ENCODE measurements at places on chromosomes 1 and 21.

DNA sequence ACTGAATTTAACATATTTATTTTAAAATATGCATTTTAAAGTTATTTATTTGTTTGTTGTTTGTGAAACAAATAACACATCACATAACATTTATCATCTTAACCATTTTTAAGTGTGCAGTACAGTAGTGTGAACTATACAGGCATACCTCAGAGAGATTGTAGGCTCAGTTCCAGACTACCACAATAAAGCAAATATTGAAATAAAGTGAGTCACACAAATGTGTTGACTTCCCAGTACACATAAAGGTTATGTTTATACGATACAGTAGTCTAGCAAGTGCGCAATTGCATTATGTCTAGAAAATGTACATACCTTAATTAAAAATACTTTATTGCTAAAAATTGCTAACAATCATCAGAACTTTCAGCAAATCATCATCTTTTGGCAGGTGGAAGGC is 739.4 kb upstream of the ADGRL4 start:
- no peak for DNase-seq

DNA sequence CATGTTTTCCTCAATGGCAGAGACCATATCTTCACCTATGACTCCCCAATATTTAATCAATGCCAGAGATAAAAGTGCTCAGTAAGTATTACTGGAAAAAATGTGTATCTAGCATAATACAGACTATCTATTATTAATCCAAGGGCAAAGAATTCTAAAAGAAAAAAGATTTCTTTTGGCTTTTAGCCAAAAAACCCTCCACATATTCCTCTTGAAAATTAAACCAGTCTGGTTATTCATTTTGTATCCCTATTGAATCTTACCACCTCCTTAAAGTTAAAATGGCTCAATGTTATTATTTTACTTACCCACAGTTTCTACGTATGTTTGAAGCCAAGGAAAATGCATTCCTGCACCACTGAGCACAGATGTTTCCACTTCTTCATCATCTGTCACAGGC is 1.6 kb downstream of the TAF1A start:
- DNase-seq: no peak

DNA sequence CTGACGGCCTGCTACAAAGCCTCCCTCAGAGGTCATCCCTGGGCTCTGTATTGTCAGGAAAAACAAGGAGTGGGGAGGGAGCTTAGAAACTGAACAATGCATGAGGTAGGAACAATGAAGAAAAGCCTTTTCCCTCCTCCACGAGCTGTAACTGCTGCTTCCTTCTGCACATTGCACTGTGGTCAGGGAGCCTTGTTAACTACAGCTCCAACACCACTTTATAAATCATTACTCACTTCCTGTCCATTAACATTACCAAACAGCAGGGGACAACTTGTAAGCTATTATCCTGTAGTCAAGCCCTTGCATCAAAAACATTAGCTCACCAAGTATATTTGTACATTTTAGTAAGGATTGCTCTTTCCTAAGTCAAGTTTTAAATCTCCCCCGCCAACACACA is 336.0 kb upstream of the NR5A2 start:
- DNase-seq: no peak

DNA sequence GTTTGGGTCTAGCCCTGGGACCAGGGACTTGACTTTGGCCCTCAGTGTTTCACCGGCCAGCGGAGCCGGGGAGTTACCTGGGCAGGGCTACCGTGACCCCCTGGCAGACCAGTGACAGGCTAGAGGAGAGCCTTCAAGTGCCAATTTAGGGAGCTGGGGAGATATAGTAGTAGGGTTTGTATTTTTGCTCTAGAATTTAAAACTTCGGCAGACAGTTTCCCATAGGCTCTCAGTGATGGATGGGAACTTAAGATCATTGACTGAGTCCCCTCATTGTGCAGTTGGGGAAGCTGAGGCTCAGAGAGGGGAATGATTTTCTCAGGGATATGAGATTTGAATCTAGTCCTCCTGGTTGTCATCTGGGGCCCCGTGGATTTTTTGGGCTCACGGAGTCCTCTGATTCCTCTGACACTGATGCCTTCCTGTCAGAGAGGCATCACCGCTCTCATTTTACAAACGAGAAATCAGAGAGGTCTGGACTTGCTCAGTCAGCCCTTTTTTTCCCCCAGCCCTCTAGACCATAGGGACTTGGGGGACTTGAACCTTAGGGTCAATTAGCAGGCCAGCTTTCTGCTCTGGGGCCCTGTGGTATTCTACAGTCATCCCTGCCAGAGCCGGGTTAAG is 58.3 kb upstream of the ACOT11 start:
- DNase-seq: no peak

GRCh38 chr1:180170546-180171151 is 16.0 kb downstream of the QSOX1 start:
- no peak for DNase-seq

- DNase-seq: no peak
Observed at GRCh38 chr1:172588296-172589291, 55.6 kb downstream of the SUCO start.

DNA sequence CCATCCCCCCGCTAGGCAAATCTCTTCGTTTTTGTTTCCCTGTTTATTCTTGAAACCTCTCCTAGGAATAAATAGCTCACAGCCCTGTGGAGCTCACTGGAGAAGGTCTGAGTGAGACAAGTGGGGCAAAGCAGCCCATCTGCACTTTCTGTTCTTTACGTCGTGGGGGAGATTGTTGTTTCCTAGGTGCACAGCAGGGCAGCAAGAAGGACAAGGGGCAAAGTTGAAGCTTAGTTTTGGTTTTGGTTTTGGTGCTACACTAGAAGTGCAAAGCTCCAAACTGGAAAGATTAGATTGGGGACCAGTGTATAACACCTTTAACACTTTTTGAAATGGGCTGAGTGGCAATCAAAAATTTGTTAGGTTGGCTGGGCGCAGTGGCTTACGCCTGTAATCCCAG is 76.6 kb downstream of the GPR88 start:
- no peak for DNase-seq

GRCh38 chr21:45017039-45017960 is 57.1 kb upstream of the ADARB1 start:
- no peak for DNase-seq
